ENCODE measurements at places on chromosomes 7 and 10.

DNA sequence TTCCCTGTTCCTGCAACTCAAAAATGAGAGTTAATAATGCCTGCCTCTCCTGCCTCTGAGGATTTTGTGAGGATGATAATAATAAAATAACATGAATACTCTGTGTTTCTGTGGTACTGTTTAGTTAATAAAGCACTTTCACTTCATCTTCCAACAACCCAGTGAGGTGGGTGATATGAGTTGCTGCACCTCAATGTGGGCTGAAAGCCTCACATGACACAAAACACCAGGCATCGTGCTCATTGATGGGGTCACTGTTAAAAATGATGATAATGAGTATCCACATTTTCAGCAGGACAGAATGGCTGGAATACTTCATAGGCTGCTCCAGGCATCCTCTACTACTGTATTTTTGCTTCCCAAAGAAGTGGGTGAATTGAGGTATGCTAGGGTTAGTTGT, 222.8 kb upstream of the NRP1 start:
- DNase-seq: no peak

- DNase-seq: no peak
Measured at GRCh38 chr7:109782806-109783205, 1213.1 kb downstream of the DNAJB9 start.

- no peak for DNase-seq
Measured at GRCh38 chr10:122019414-122019975, 30.5 kb downstream of the TACC2 start.

- no peak for DNase-seq
Measured at GRCh38 chr10:72912736-72913135, 19.2 kb downstream of the OIT3 start.

DNA sequence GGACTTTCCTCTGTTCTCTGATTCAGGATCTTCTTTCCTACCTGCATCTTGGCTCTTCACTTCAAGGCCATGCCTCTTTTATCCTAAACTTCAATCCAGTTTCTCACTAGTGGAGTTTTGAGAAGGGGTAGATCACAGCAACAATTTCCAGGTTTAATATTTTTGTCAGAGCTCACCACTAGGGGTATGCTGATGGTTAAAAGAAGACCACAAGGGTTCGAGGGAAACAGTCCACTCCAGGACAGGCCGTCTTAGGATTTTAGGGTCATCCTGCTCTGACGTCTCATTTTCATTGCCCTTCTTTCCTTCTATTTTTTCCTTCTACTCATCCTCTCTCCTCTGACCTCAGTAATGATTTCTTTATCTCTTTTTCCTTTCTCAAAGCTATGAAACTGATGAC, 11.3 kb downstream of the STAG3 start:
- no peak for DNase-seq

DNA sequence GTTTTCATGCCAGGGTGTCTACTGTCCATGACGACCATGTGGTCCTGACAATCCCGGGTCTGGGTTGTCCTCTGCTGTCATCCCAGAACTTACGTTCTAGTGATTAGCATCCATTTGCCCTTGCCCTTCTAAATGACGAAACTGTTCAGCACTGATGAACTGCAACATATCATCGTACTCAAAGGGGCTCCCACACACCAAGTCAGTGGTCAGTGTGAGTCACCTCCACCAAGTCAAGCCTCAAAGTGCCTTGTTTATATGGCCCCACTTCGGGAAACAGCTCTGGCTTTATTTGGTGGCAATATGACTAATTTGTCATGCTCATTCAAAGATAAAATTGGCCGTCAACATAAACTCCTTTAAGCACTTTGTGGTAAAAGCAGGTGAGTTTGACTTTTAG, 110.7 kb downstream of the FRMD4A start:
- no peak for DNase-seq

DNA sequence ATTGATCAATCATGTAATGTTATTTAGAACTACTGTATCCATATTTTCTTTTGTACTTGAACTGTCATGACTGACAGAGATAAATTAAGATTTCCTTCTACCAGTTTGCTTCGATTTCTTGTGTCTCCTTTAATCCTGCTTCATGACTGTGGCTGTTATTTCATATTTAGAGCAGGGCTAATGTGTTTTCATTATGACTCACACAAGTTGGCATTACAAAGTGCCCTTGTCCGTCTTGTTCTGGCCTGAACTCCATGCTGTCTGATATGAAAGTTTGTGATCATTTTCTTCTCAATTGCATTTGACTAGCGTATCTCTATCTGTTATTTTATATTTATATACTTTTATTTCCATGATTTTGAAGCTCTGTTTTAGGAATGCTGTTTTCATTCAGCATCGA, 344.1 kb upstream of the PRKCQ start:
- DNase-seq: no peak

GRCh38 chr10:121637437-121637836, 39.2 kb upstream of the FGFR2 start:
- no peak for DNase-seq

DNA sequence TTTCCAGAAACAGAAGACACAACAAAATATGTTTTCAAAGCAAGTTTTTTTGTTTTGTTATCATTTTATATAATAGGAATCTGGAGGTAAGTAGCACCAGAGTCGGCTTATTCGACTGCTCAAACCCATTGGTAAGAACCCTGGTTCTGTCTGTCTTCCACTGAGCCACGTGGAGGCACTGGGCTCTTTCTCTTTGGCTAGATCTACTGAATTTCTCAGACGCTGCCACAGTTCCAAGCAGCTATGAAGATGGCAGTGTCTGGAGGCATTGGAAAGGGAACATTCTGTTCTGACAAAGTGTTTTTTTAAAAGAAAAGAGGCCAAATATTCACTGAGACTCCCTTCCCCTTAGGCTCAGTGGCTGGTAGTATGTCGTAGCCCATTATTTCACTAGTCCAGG, 338.8 kb downstream of the NRG3 start:
- no peak for DNase-seq

GRCh38 chr10:71131096-71131495, 81.3 kb upstream of the UNC5B start:
- no peak for DNase-seq

DNA sequence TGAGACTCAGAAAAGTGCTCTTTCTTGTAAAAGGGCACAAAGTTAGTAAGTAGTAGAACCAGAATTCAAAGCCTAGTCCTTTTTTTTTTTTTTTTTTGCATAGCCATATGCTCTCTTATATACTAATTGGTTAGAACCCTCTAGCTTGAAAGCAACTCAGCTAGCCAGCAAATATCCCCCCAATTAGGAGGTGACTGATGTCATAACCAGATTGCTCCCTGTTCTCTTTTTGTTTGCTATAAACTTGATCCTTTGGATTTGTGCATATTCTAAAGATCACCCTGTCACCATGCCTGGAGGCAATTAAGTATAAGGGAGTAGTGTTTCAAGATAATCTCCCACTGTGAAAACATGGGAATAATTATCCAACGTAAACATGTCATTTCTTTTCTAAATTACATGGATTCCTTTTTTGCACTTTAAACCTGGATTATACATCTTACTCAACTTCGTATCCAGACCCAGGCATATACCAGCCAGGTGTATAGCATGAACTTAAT, 963.4 kb downstream of the CNTNAP2 start:
- DNase-seq: no peak

DNA sequence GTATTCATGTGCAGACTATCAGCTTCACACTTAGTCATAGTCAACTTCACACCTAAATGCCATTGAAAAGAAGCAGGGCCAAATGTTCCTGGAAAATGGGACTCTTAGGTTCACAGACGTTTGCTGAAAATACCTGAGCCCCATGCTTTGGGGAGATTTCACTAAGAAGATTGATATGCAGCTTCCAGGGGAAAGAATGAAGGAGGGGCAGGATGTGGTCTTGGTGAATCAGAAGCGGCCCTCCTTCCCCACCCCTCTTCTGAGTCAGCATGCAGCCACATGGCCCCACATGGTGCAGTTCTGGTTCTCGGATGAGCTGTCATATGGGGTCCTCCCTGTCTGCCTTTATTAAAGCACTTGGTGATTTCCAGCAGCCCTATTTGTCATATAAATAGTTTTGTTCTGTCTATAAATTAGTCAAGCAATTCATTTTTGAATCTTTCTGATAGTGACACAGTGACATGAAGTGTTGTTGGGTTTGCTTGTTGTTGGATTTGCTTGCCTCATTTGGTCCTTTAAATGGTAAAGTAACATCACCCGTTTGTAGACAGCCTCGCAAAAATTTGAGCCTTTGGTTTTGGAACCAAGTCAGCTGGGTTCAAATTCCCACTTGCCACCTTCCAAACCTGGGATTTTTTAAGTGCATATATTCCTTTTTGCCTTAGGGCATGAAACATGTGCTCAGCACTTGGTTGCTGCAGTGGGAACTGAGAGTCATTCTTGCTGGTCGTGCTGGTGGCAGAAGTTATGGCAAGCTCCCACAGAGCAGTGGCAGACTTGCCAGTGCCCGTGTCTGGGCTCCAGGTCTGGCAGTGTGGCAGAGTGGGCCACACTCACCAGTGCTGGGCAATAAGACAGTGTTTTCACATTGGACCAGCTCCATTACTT, 68.1 kb upstream of the CDK6 start:
- DNase-seq: peak; percentile 84

- DNase-seq: no peak
Measured at GRCh38 chr10:12740813-12741212, 260.7 kb downstream of the CCDC3 start.

DNA sequence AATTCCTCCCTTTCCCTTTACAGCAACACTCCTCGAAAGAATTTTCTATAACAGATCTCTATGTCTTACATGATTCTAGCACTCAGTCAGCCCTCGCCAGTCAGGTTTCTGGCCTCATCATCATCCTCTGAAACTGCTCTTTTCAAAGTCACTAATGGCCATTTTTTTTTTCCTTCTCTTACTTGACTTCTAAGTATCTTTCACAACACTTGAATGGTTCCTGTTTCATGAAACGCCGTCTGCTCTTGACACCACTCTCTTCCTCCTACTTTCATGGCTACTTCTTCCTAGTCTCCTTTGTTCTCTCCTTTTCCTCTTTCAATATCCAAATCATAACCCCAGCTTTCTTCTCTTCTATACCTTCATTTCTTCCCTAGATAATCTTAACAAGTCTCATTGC, 100.5 kb upstream of the NRP1 start:
- no peak for DNase-seq

DNA sequence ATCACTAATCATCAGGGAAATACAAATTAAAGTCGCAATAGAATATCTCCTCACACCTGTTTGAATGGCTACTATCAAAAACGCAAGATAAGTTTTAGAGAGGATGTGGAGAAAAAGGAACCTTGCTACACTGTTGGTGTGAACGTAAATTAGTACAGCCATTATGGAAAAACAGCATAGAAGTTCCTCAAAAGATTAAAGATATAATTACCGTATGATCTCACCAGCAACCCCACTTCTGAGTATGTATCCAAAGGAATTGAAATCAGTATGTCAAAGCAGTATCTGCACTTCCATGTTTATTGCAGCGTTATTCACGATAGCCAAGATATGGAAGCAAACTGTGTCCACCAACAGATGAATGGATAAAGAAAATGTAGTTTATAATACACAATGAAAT, 164.4 kb downstream of the ZNF365 start:
- no peak for DNase-seq

DNA sequence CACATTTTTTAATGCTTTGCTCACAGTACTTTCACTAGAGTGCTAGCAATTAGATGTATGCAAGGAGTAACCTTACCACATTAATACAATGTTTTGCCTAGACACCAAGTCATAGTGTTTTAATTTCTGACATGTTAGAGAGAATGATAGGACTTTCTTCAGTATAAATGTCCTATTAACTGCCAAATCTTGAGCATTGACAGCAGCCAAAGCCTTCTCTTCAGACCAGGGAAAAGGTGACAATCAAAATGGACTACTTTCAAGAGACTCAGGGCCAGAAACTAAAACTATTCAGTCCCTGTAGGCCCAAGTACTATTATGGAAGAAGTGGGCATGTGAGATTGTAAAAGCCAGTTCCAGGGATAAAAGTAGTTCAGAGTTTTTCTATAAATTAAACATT, 201.4 kb upstream of the PCDH15 start:
- no peak for DNase-seq

DNA sequence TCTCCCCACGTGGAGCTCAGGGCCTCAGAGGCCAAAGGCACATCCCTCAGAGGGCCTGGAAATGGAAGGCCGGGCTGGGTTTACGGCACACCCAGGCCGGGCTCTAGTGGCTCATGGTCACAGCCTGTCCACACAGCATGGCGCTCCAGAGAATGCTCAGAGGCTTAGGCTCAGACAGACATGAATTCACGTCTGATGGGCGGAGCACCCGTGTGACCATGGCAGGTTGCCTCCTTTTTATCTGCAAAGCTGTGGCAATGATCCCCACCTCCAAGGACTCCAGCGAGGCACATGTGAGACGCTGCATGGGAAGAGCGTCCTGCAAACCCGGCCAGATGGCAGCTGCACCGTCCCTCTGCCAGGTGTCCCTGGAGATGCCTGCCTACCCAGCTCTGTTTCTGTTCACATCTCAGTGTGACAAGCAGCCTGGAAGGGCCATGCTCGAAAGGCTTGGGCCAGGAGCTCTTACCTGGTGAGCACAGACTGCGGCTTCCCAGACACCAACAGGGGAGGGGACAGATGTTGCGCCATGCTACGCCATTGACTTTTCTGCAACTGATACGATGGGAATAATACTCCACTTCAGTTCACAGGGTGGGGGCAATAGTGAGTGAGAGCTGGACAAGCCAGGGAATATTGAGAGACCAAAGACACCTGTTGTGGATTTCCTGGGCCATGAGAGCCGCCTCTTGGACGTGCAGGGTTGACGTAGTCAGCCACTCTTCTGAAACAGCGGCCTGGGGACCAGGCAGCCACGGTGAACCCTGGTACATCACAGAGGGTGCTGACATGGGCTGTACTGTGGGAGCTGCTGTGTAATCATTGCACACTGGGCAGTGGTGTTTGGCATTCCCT, 34.4 kb upstream of the FAM20C start:
- no peak for DNase-seq

DNA sequence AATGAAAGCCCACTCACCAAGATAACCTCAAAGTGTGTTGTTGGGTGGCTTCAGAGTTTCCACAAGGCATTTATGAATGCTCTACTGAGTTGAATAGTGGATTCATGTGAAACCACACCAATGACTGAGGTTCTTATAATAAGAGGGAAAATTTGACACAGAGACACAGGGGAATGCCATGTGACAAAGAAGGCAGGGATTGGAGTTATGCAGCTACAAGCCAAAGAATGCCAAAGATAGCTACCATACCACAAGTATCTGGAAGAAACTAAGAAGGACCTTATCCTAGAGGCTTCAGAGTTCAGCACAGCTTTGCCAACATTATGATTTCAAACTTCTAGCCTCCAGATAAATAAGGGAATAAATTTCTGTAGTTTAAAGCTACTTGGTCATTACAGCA, 68.0 kb upstream of the PCDH15 start:
- DNase-seq: no peak

GRCh38 chr10:100819424-100819823, 74.0 kb downstream of the PAX2 start:
- DNase-seq: no peak

GRCh38 chr10:27440021-27440420, 64.1 kb upstream of the RAB18 start:
- DNase-seq: no peak

GRCh38 chr7:144720149-144720548, 115.7 kb downstream of the TPK1 start:
- DNase-seq: no peak

Measured in activated naive CD4-positive, alpha-beta T cell treated with anti-CD3 and anti-CD28 coated beads, Interleukin-2, amount 10 ng/mL, durations not matched to agents 7 days and 5 days (primary cell).